ENCODE measurements at places on chromosomes 4 and X. TPM values are rescaled to one million over a fixed set of nuclear protein-coding genes. Genes with fewer than 3 reads are reported as not detected.

GRCh38 chr4:22668702-22669101, 24.0 kb upstream of the GBA3 start:
- H3K36me3 ChIP-seq, result no peaks in the 10 kb centered on the region
- DNase-seq, result no peak
- no peak overlapping the region for H3K27ac ChIP-seq

DNA sequence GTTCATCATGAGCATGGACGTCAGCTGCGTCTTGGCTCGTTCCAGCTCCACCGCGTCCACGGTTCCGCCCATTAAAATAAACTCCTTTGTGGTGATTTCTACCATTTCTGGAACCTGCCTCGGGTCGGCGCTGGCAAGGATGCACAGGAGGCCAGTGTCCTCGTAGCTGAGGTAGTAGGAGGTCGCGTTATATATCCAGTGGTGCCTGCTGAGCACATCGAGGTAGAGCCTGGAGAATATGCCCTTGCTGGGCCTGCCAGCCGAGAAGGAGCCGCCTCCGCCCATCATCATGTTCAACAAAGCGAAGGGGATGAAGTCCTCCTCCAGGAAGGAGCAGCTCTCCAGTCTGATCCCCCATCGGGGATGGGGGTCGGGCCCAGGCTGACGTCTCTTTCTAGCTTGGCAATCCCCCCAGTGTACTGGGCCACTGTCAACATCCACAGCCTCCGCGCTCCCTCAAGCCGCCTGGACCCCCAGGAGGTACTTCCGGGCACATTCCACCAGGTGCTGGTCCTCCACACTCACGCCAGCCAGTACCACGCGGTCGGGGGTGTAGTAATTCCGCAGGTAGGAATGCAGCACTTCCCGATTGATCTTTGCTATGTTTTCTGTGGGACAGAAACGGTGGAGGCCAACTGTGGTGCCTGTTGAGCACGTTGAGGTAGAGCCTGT, 120.9 kb upstream of the GRID2 start:
- H3K36me3 ChIP-seq, result no peaks in the 10 kb centered on the region
- DNase-seq, result peak; percentile 55

GRCh38 chr4:55928846-55929245, 19.9 kb upstream of the CEP135 start:
- no peaks in the 10 kb centered on the region for H3K27me3 ChIP-seq
- no peak overlapping the region for H3K4me3 ChIP-seq
- H3K4me1 ChIP-seq, result no peaks in the 10 kb centered on the region
- no peak overlapping the region for H3K27ac ChIP-seq

The NHSL2 gene
- total RNA-seq, result 11.0 TPM

GRCh38 chr4:5662555-5662954, 45.8 kb downstream of the EVC2 start:
- no peak overlapping the region for H3K4me3 ChIP-seq
- peaks cover 58% of the 10 kb centered on the region for H3K36me3 ChIP-seq
- DNase-seq, result no peak
- H3K27me3 ChIP-seq, result no peaks in the 10 kb centered on the region
- no peak overlapping the region for H3K27ac ChIP-seq

The TMEM156 gene
- not detected for total RNA-seq
